Right atrium auricular region (tissue), 2 donors: ENCODE measurements at places on chromosomes 3 and 15. TPM values are rescaled to one million over a fixed set of nuclear protein-coding genes. Genes with fewer than 3 reads are reported as not detected.

GRCh38 chr3:117844676-117845075 is 1135.1 kb downstream of the TUSC7 start:
- H3K27me3 ChIP-seq, result no peaks in the 10 kb centered on the region
- no peaks in the 10 kb centered on the region for H3K36me3 ChIP-seq
- no peak for DNase-seq
- no peaks in the 10 kb centered on the region for H3K4me1 ChIP-seq
- no peak overlapping the region for H3K4me3 ChIP-seq
- no peak overlapping the region for H3K27ac ChIP-seq

- no peak overlapping the region for H3K4me3 ChIP-seq
- no peaks in the 10 kb centered on the region for H3K4me1 ChIP-seq
- no peaks in the 10 kb centered on the region for H3K36me3 ChIP-seq
- H3K27ac ChIP-seq, result no peak overlapping the region
These were observed 312.3 kb downstream of the WDR72 start for GRCh38 chr15:53447053-53447574.

DNA sequence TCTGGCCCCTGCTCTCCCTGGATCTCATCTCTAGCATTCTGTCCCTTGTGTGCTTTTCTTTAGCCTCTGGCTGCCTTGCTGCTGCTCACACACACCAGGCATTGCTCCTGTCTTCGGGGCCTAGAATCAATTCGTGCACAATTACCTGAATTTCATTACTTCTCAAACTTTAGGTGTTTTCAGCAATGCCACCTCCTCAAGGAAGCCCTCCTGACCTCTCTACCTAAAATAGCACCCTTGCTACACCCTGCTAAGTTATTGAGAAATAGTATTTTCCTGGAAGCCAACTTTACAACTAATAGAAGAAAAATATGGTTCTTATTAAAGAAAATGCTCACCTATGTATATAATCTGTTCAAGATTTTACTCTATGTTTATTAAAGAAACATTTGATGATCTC is 40.4 kb downstream of the CP start:
- peaks cover 4% of the 10 kb centered on the region for H3K36me3 ChIP-seq
- no peaks in the 10 kb centered on the region for H3K4me1 ChIP-seq
- H3K4me3 ChIP-seq, result no peak overlapping the region
- no peaks in the 10 kb centered on the region for H3K27me3 ChIP-seq

- no peaks in the 10 kb centered on the region for H3K4me1 ChIP-seq
- no peak overlapping the region for H3K4me3 ChIP-seq
- no peaks in the 10 kb centered on the region for H3K36me3 ChIP-seq
- DNase-seq, result peak; percentile 56
These were observed 41.8 kb downstream of the ITGA11 start for GRCh38 chr15:68389936-68390817.

DNA sequence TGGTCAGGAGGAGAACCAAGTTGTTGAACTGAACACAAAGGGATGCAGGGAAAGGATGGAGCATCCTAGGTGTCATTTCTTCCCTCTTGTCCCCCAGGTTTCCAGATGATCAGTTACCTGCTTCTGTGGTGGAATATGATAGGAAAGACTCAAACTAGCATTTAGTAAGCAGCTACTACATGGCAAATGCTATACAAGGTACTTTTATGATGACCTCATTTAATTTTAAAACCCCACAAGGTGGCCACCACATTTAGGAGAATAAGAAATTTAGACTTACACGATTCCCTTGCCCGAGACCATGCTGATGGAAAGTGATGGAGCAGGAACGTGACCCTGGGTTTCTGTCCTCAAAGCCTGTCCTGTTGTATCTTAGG is 40.9 kb downstream of the CCR4 start:
- no peak overlapping the region for H3K27ac ChIP-seq
- peaks cover 9% of the 10 kb centered on the region for H3K36me3 ChIP-seq
- H3K27me3 ChIP-seq, result no peaks in the 10 kb centered on the region
- no peaks in the 10 kb centered on the region for H3K4me1 ChIP-seq
- DNase-seq, result no peak

DNA sequence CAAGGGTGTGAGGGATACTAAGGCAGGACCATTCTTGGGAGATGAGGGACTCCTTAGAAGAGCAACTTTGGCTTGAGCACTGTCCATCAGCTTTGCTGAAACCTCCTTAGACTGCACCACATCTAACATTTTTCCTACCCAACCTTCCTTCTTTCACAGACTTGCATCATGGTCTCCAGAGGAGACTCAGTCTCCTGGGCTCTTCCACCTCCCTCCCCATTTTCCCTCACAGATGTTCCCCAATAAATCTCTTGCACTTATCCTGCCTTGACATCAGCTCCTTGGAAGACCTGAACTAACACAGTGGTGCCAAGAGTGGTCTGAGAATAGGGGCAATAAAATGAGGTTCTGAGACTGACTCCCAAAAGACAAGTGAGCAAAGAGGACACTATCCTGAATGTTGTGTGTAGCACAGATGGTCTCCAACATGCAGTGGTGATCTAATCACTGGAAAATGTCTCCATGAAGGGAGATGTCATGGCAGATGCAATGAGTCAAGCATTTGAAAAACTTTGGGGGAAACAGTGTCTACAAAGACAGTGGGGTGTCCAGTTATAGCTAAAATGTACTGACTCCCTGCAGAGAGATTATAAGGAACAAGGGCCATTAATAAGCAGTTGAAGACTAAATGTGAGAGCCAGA is 26.0 kb upstream of the BOC start:
- H3K27me3 ChIP-seq, result no peaks in the 10 kb centered on the region
- H3K4me3 ChIP-seq, result no peak overlapping the region
- no peaks in the 10 kb centered on the region for H3K36me3 ChIP-seq
- no peak for DNase-seq
- H3K4me1 ChIP-seq, result peaks cover 6% of the 10 kb centered on the region
- H3K27ac ChIP-seq, result no peak overlapping the region

- H3K4me1 ChIP-seq, result peaks cover 2% of the 10 kb centered on the region
- no peak for DNase-seq
- no peaks in the 10 kb centered on the region for H3K27me3 ChIP-seq
- no peak overlapping the region for H3K4me3 ChIP-seq
These were observed 6.3 kb upstream of the ITPKA start for GRCh38 chr15:41487381-41487780.

- no peak overlapping the region for H3K27ac ChIP-seq
- no peak overlapping the region for H3K4me3 ChIP-seq
These were observed 32.0 kb upstream of the MANF start for GRCh38 chr3:51353131-51353530.

DNA sequence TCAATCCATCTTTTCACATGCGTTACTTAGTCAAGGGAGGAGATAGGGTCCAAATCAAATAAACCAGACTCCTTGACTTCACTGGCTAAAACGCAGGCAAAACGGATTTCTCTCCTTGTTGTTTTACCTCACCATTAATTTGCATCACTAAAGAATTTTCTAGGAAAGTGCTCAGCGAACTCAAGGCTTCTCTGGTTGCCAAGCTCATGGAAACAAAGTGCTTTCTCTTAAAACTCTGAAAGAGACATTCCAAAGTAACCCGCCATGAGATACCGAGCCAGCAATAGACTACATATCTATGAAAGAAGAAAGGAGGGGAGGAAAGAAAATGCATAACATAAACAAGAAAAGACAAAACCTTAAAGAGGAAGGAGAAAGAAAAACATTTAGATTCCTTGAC is 211.7 kb upstream of the WNT5A start:
- no peaks in the 10 kb centered on the region for H3K36me3 ChIP-seq
- DNase-seq, result no peak
- H3K4me1 ChIP-seq, result no peaks in the 10 kb centered on the region
- no peaks in the 10 kb centered on the region for H3K27me3 ChIP-seq
- H3K27ac ChIP-seq, result no peak overlapping the region

GRCh38 chr3:113079218-113079961 is 88.6 kb downstream of the GTPBP8 start:
- H3K4me3 ChIP-seq, result no peak overlapping the region
- no peak overlapping the region for H3K27ac ChIP-seq
- no peak for DNase-seq
- H3K36me3 ChIP-seq, result no peaks in the 10 kb centered on the region
- no peaks in the 10 kb centered on the region for H3K27me3 ChIP-seq
- H3K4me1 ChIP-seq, result peaks cover 4% of the 10 kb centered on the region

DNA sequence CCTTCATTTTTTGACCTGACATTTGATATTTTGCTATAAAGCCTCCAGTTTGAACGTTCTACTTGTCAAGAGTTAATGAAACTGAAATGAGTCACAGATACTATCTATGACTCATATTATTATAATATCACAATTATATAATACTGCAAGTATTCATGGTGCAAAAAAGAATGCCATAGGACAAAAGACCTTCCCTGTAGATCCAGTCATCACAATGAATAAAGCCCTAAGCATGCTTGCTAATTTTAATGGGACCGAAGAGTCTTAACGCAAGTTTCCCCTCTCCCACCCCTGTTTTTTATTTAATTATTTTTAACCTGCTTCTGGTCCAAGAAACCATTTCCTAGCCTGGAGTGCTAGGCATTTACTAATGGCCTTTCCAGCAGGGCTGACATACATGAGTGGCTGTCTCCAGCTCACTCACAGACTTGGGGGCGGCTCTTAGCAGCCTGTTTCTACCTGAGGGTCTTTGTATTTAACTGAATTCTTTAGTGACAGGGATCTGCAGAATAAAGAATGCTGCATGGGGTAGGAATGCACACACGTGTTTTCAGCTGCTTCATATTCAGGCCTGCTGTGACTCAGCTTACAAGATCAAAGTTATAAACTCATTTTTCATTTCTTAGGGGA is 61.2 kb downstream of the THBS1 start:
- DNase-seq, result no peak
- no peaks in the 10 kb centered on the region for H3K27me3 ChIP-seq
- H3K4me1 ChIP-seq, result peaks cover 11% of the 10 kb centered on the region
- H3K27ac ChIP-seq, result no peak overlapping the region
- H3K36me3 ChIP-seq, result no peaks in the 10 kb centered on the region
- H3K4me3 ChIP-seq, result no peak overlapping the region

DNA sequence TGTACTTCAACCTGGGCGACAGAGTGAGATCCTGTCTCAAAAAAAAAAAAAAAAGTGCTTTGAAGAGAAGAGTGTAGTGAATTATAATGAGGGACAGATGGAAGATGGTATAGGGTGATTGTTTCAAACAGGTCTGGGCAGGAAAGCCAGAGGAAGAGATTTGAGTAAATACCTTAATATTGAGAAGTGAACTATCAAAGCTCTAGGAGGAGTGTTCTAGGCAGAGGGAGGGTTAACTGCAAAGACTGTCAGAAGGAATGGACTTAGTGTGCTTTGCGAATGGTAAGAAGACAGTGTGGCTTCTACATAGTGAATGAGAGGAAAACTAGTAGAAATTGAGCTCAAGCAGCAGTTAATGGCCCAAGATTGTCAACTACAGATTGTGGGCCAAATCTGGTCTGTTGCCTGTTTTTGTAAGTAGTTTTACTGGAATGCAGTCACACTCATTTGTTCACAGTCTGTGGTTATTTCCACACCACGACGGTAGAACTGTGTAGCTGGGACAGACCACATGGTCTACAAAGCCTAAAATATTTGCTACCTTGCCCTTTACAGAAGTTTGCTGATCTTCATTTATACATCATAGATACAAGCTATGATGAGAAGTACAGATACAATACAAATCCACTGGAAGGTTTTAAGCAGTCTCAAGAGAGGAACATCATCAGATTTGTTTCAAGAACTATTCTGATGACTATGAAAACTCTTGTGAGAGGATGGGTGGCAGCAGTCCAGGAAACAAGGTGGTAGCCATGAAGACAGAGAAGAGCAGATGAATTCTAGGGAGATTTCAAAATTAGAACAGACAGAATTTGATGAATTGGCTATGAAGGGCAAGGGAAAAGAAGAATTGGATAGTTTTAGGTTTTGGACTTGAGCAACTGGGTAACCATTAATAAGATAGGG is 16.5 kb upstream of the USP50 start:
- no peak overlapping the region for H3K4me3 ChIP-seq
- H3K36me3 ChIP-seq, result peaks cover 56% of the 10 kb centered on the region
- H3K27me3 ChIP-seq, result no peaks in the 10 kb centered on the region
- no peak for DNase-seq
- no peaks in the 10 kb centered on the region for H3K4me1 ChIP-seq

DNA sequence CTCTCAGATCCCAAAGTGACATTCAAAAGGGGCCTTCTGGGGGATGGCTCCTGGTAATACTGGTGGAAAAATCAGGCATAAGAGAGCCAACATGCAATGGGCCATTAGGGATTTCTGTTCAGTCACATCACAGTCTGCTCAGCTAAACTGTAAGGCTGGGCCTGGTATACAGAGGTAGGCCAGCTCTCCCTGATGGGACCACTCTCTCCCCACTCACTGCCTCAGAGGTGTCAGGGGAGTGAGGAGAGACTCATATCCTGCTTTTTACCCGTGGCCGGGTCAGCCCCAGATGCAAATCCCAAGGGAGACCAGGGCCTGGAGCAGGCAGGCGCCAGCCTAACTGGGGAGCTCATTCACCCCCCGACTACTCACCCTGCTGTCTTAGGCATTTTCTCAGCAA is 48.1 kb upstream of the TPM1 start:
- no peaks in the 10 kb centered on the region for H3K27me3 ChIP-seq
- DNase-seq, result no peak
- H3K4me3 ChIP-seq, result no peak overlapping the region
- H3K4me1 ChIP-seq, result peaks cover 9% of the 10 kb centered on the region
- H3K36me3 ChIP-seq, result no peaks in the 10 kb centered on the region

GRCh38 chr3:160370987-160371857 is 27.8 kb downstream of the IFT80 start:
- H3K36me3 ChIP-seq, result peaks cover 10% of the 10 kb centered on the region
- H3K27ac ChIP-seq, result no peak overlapping the region
- no peak for DNase-seq
- H3K4me1 ChIP-seq, result no peaks in the 10 kb centered on the region

GRCh38 chr15:79918278-79918677 is 21.5 kb upstream of the MTHFS start:
- no peak for DNase-seq
- H3K36me3 ChIP-seq, result no peaks in the 10 kb centered on the region
- H3K4me3 ChIP-seq, result no peak overlapping the region

DNA sequence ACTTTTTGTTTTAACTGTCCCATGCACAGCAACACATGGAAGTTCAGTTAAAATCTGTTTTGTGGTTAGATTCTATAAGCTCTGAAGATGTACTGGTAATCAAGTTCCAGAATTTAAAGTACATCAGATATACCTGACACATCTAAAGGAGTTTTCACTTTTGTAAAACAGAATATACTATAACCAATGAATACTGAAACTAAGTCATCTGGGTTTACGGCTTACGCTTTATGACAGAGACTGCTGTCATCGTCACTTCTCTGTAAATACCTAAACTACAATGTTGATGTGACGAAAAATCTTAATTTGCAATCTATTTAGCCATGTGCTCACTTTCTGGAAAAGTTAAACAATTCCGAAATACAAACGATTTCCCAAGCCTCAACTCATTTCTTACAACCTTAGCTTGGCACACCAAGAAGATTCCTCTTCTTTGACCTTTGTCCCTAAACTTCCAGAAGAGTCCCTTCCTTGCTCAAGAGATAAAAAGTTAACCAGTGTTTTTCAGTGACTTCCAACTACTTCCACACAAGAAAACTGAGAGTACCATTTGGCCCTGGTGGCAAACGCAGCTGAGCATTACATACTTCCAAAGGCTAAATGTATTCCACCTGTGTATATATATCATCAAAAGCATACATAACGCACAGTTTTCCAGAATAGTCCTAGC is 56.8 kb upstream of the NEK10 start:
- H3K4me3 ChIP-seq, result no peak overlapping the region
- H3K36me3 ChIP-seq, result peaks cover 12% of the 10 kb centered on the region
- H3K4me1 ChIP-seq, result no peaks in the 10 kb centered on the region
- no peaks in the 10 kb centered on the region for H3K27me3 ChIP-seq

The CFAP92 gene
- total RNA-seq, result not detected

The ZNF620 gene
- total RNA-seq, result 3.6 TPM

The ITGB5 gene
- 182 TPM for total RNA-seq

The CGNL1 gene
- 29.8 TPM for total RNA-seq

The SLC12A1 gene
- not detected for total RNA-seq

The SERINC4 gene
- total RNA-seq, result 0.71 TPM

The CHRM5 gene
- not detected for total RNA-seq
